ENCODE measurements at places on chromosomes 12 and 14.

DNA sequence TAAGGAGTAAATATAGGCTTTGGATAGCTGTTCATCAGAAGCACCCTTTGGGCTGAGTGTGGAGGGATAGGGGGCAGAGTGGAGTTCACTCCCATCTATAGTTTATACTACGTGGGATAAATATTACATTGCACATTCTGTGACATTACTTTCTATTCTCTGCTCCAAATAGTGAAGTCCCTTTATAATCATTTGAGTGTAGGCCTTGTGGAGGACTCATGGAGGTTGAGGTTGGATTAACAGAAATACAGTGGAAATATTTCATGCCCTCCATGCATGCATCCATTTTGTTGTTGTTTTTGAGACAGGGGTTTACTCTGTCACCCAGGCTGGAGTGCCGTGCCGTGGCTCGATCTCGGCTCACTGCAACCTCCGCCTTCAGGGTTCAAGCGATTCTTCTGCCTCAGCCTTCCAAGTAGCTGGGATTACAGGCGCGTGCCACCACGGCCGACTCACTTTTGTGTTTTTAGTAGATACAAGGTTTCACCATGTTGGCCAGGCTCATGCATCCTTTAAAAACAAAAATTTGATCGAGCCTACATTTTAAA lies 1.4 kb downstream of the CHPT1 start:
- DNase-seq = peak; percentile 12

DNA sequence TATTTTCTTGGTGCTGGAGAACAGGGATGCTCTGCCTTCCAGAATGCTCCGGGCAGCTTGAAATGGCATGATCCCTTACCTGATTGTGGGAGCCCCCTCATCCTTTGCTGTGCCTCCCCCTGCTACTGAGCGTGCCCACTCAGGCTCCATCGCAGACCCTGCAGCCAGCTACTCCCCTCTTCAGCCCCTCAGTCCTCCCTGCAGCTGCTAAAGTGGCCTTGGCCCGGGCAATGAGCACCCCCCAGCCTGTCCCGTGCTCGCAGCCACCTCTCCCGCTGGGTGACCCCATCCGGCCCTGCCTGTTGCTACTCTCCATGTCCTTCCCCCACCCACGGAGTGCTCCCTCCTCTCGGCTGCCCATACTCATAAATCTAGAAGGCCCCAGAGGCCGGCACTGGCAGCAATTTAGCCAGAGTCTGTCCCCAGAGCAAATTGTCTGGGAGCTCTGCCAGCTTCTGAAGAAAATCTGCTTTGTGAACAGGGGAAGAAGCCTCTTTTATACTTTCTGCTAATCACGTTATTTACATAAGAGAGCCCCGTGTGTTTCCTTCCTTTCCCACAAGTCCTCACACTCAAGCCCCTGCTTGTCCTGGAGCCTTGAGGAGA lies 143.7 kb upstream of the FRMD6 start:
- DNase-seq = peak; percentile 83

DNA sequence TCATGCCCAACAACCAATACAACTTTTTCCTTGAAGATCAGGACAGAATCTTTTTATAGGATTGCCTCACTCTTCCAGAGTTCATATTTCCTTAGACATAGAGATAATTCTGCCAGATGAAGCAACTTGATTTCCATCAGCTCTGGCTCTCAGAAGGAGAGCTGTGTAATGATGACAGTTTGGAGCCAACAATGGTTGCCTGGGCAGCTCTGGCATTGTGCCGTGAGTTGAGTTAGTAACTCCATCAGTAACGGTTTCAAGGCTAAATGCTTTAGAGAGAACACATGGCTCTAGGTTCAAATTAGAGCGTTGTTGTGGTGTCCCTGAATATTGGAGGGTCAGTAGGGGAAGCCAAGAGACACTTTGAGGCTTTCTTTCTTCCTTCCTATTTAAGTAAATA lies 501.7 kb upstream of the SEL1L start:
- no peak for DNase-seq

- peak; percentile 85 for DNase-seq
Observed at GRCh38 chr14:53044486-53044885, 93.6 kb upstream of the FERMT2 start.

- DNase-seq = no peak
Observed at GRCh38 chr12:38508246-38508645, 191.7 kb downstream of the ALG10B start.

- no peak for DNase-seq
Observed at GRCh38 chr12:9674226-9674590, 4.7 kb downstream of the CLEC2D start.

DNA sequence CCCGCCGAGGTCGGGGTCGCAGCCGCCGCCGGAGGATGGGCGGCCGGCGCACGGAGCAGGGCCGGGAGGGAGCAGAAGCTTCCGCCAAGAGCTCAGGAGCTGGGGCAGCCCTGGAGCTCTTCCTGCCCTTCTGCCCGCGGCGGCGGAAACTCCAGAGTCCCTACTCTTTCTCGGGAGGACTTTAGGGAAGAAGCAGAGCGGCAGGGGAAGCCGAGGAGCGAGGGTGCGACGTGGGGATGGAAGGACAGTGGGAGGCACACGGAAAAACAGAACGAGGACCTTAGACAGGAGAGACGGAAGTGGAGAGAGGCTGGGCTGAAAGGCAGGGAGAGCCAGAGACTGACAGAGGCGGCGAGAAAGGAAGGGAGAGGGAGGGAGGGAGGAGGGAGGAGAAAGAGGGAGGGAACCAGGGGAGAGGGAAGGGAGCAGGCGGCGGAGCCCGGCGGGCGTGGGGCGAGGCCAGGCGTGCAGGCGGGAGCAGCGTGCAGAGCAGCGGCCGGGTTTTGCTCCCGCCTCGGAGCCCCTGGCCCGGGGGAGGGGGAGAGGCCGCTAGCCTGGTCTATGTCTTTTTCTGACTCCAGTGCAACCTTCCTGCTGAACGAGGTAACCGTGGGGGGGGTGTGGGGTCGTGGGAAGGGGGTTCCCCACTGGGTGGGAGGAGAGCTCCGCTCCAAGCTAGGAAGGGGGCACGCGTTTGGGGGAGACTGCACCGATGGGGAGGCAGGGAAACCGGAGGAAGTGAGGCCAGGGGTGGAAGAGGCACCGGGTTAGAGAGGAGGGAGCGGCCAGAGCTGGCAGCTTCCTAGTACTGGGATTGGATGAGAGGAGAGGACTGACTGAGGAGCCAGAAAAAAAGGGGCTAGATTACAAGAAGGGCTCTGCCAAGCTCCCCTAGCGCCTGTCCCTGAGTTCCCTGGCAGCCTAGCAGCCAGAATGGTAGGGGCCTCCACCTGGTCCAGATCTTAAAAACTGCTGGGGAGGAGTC lies 2.9 kb upstream of the CACNB3 start:
- DNase-seq = peak; percentile 86

DNA sequence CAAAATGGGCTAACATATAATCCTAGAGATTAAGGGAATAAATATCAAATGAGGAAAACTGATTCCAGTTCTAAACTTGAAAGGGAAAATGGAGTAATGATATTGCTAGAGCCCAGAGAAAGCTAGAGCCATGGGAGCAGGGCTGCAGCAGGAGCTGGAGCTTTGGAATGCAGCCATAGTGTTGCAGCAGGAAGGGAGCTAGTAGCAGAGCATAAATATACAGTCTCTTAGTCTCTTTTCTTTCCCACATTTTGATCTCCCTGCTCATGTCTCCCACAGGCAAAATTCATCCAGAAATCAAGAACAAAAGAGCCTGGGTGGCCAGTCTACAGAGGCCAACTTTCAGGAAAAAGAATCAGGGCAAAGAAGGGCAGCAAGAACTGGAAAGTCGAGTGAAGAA lies 253.7 kb downstream of the ATXN7L3B start:
- no peak for DNase-seq

DNA sequence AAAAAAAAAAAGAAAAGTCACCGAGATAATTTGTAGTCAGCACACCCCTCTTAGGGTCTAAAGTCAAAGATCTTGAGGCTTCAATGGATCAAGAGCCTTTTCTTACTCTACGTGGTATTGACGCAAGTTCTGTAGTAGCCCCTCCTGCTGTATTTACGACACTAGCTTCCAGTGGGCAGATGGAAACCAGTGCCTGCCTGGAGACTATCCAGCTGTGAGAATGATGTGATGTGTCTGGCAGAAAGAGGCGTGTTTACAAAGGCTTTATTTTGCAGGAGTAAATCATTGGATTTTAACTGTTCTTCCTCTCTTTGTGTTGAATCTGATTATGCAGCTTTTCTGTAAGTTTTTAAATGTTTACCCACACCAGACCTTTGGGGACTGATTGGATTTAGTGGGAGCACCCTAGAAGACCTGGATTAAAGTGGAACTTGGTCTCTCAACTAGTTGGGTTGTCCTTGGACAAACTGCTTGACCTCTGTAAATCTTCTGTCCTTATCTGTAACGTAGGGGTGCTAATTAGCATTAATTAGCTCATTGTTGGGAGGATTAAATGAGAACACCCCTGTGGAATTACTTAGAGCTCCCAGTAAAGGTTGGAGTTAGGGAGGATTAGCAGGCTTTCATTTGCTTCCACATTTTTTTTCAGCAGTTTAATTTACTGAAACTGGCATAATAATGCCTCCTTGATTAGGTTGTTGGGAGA lies 72.4 kb downstream of the RASSF3 start:
- DNase-seq = peak; percentile 51

DNA sequence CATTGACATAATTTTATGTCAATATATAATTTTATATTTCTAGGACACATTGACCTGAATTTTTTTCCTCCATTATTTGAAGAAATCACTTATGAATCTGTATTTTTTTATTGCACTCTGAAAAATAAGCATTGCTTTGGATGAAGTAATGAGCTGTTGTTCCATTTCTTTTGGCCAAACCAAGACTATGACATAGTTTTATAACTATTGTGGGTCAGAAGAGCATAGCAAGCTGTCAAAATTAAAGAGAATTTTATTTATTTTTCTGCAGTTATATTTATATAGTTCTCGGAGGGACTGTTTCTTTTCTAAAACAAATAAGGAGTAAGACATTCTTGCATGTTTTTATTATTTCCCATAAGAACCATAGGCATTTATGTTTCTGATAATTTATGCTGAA lies 8.5 kb downstream of the C12orf75 start:
- no peak for DNase-seq

GRCh38 chr14:36132826-36133225 lies 43.7 kb downstream of the PTCSC3 start:
- no peak for DNase-seq

DNA sequence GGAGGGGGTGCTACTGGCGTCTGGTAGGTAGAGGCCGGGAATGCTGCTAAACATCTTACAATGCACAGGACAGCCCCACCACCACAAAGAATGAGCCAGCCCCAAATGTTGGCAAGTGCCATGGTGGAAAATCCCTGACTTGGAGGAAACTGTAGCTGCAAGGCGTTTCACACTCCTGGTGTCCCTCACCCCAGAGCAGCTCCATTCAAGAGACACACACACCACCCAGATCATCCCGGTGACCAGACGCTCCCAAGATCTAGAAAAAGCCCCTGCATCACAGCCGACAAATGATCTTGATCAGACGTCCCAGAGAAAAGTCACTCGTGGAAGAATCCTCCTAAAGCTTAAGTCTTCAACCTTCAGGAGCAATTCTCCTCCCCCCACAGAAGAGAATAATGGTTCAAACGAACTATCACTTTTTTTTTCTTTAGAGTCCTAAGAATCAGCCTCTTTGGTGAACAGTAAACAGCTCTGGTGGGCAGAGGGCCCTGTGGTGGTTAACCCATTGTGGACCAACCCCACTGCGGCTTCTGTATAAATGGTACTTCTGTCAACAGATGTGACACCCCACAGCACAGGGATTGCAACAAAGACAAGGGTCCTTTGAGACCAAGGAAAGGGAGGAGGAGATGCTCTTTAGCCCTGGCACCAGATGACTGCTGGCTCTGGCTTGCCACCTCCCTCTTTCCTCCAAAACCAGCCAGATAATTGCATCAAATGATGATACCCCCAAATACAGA lies 2.7 kb downstream of the GLTP start:
- no peak for DNase-seq

DNA sequence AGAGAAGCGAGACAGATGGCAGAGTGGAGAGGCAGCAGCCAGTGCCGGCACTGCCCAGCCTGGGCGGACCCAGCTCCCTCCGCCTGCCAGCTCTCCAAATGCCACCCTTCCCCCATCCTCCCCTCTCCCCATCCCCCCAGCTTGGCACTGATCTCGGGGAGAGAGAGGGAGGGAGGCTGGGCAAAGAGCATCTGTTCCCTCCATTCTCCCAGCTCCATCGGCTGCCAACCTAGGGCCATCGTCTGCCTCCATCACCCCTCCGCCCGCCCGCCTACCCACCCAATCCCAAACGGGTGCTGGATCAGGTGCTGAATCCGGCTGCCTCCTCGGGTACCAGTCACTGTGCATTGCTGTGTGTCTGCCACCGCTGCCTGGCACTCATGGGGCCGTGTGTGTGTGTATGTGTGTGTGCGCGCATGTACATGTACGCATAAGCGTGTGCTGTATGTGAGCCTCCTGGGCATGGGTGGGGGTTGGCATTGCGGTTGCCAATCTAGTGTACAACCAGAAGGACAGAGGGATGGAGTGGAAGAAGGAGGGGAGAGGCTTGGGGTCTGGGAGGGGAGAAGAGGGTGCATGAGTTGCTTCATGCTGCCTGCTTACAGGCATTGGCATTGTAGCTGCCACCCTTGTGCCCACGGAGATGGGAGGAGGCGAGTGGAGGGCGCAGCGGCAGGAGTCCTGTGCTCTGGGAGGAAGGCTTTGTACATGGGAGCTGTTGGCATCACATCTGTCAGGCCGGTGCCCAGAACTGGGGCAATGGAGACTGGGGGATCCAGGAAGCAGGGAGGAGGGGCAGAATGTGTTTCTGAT lies 38.4 kb downstream of the ZFHX2 start:
- DNase-seq = no peak

DNA sequence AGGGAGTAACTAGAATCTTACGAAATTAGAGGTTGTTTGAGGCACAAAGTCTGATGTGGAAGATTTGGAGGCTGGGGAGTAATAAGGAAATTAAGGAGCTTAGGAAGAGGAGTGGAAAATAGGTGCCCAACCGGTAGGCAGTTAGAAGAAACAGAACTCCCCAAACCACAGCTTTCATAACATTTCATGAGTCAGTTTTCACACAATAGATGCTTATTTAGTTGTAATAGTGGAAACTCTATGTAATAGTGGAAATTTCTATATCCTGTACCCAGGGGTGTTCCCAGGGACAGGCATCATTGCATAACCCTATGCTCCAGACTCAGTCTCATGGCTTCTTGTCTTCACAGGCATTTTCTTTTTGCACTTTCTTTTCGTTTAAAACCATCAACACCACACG lies 8.3 kb downstream of the C3AR1 start:
- peak; percentile 56 for DNase-seq

GRCh38 chr12:46373301-46374296 lies 1.0 kb upstream of the SLC38A2 start:
- peak; percentile 68 for DNase-seq

GRCh38 chr14:34665785-34666435 lies 36.0 kb upstream of the SNX6 start:
- peak; percentile 98 for DNase-seq

GRCh38 chr12:54251667-54252284 lies 28.1 kb downstream of the CBX5 start:
- DNase-seq = peak; percentile 58

GRCh38 chr14:32629236-32629635 lies 300.1 kb downstream of the AKAP6 start:
- peak; percentile 26 for DNase-seq

DNA sequence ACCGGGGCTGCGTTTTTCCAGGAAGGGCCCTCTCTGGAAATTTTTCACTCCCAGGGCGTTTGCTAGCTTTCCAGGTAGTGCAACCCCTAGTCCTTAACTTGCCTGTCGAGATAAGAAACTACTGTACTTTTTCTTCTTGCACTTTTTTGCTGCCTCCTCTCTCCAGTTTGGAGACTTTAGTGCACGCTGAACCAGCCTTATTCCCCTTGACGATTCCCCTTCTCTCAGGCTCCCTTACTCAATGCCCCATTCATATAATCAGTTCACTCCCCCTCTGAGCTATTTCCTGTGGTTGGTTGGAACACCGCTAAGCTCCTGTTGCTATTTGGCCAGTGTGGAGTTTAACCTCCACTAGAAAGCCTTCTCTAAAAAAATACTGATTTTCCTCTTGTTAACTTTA lies 682 bp downstream of the CREBL2 start:
- DNase-seq = peak; percentile 63

Measured in fibroblast of skin of right biceps (primary cell).